ENCODE measurements at places on chromosomes 3 and 15.

- peak; percentile 62 for DNase-seq
Measured at GRCh38 chr3:51967384-51968169, at the start of gene PCBP4. PCBP4 (minus strand) TSS chr3:51967454; CDS start chr3:51961240, 6,214 bp downstream.

DNA sequence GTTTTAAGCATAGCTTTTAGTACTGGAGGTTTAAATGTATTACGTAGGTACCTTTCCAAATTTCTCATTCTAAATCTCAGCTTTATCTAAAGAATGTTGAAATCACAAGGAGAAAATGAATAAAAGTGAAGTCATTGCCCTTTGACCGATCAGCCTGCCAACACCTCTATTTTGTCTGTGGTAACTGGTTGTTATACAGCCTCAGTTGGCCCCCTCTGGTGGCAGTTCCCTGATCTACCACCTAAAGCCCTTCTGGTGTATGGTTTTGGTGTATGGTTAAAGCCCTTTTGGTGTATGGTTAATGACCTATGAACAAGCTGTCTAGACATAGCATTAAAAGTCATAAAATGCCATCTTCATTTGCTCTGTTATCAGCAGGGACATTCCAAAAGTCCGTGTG lies 378.2 kb upstream of the AZI2 start:
- DNase-seq: peak; percentile 24

GRCh38 chr3:190074817-190075216 lies 45.9 kb downstream of the P3H2 start:
- DNase-seq: no peak

DNA sequence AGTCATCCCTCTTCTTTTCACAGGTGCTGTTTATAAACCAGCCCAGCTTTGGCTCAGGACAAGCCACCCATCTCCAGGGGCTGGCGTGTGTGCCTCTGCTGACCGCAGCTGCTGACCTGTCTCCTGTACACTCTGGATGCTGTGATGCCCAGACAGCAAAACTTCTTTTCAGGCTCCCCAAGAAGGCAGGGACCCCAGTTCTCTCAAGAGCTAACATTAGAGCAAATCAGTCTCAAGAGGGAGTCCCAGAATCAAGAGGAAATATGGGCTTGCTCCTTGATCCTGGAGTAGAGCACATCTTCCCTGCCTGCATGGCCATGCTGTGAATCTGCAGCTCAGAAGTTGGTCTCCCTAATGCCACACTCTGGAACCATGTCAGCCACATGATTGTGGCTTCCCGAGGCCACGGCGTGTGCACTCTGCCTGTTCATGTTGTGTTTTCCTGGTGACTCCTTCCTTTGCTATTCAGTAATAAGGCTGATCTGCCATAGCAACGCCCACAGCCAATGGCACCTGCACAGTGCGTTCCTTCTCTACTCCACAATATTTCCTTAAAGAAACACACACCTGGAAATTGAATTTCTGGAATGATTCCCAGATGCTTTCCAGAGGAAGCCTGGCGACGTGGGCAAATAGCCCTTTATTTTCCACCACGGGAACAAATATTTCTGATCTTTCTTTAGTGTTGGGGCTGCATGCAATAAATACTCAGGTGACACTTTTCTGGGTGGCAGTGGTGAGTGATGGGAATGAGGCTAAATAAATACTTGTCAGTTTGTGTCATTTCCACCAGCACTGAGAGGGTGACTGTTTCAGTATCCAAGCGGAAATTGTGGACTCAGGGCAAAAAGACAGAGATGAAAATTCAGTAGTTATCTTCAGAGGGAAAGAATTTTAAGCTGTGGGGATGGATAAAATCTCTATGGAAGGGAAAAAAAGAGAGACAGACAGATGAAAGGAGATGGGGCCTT lies 21.9 kb upstream of the THSD4 start:
- no peak for DNase-seq

- DNase-seq: no peak
Measured at GRCh38 chr3:72242326-72242725, 457.4 kb upstream of the PROK2 start.

- no peak for DNase-seq
Measured at GRCh38 chr3:25084016-25084415, 344.0 kb upstream of the RARB start.

GRCh38 chr15:28191832-28192231 lies 92.7 kb upstream of the OCA2 start:
- DNase-seq: peak; percentile 68

GRCh38 chr3:40240921-40241320 lies 68.6 kb upstream of the EIF1B start:
- no peak for DNase-seq

- no peak for DNase-seq
Measured at GRCh38 chr3:10550705-10551104, 45.3 kb upstream of the ATP2B2 start.

GRCh38 chr3:146803745-146804144 lies 198.6 kb upstream of the PLSCR5 start:
- no peak for DNase-seq

DNA sequence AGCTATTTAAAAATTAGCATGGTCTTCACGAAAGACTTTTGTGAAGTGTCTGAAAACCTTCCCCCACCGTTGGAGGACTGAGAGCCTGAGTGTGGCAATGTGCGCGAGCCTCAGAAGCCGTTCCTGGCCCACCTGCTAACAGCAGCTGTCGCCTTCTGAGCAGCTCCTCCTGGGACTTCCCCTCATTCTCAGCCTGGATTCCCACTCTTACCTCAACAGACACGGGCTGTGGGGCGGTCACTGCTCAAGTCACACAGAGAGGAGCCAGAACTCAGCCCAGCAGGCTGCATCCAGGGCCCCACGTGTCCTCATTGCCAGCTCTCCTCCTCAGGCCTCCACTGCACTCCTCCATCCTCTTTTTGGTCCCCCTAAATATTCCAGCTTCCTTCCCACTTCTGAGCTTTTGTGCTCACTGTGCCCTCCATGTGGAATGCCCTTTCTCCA lies 7.8 kb downstream of the DNASE1L3 start:
- DNase-seq: no peak

GRCh38 chr3:51706788-51707731 lies at the start of gene GRM2:
GRM2 (plus strand) TSS chr3:51707068; CDS start chr3:51708984, 1,916 bp downstream.
- DNase-seq: peak; percentile 85

GRCh38 chr3:18703798-18704197 lies 278.7 kb upstream of the SATB1 start:
- no peak for DNase-seq

GRCh38 chr15:39517122-39517855 lies 63.6 kb upstream of the THBS1 start:
- no peak for DNase-seq

DNA sequence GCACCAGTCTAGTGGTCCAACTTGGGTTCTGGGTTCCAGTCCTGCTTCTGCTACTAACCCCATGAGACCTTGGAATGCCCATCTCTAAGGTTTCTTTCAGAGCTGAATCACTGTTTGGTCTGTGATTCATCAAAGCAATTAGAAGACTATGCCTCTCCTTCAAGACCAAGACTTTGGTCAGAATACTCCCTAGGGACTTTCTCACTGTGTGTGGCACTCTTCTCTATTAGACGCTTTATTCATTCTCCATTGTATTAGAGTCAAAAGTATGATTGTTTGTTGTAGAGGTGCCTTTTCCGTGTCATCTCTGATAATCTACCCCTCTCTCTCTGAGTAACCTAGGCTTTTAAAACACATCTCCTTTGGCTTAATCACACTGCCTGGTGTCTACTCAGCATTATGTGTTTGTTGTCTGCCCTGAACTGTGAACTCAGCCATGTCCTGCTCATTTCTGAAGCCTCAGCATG lies 90.5 kb downstream of the LPP start:
- no peak for DNase-seq

DNA sequence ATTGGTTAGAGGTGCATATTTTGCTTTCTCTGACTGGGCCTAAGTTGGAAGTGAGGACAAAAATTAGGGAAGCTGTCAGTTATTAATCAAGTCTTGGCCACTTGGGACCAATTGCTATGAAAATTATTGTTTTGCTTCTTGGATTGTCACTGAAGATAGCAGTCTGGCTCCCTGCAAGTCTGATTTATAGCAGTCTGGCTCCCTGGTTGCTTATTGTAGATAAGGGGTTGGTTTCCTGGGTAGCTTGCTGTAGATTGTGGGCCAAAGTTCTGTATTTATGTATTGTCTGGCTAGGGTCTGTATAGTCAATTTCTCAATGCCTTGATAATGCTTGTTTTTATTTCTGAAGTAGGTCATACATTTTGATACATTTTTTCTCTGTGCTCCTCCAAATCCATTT lies 13.3 kb upstream of the DRD3 start:
- DNase-seq: no peak

- no peak for DNase-seq
Measured at GRCh38 chr15:68608206-68608843, 29.5 kb downstream of the CORO2B start.

- DNase-seq: no peak
Measured at GRCh38 chr3:155292693-155293092, 790 bp downstream of the STRIT1 start.

DNA sequence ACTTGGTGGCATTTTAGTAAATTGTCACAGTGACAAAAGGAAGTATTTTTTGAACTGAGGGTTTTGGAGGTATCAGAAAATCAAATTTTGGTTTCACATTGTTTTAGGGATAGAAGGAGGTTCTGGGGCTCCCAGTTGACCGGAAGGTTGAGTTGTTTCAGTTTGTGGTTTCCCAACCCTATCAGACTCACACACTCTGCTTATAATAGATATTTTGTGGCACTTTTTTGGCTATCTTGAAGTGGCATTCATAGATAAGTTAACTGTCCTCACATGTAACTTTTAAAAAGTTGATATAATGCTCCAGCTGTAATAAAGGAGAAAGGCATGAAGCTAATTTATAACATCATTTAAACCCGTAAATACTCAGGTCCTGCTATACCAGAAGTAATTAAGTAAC lies 12.8 kb downstream of the ARMC8 start:
- DNase-seq: no peak

- DNase-seq: no peak
Measured at GRCh38 chr3:13852638-13853009, 27.2 kb downstream of the WNT7A start.

GRCh38 chr3:100370756-100371155 lies 30.1 kb downstream of the TOMM70 start:
- no peak for DNase-seq

DNA sequence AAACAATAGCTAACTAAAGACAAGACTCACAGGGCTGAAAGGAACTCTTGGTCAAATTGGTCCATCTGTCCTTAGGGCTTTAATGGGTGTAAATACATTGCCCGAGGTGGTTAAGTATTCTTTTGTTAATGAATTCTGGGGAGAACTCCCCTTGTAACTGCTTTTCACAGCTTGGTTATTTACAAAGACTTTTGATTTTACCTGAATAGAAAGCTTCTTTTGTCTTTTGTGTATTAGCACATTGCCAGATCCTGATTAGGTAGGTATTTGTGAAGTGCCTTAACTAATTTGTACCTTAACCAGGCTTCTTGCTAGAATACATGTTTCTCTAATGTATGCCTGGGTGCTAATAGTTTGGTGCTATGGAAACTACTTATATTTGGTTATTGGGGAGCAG lies 14.0 kb downstream of the CHD2 start:
- DNase-seq: no peak

GRCh38 chr3:135762188-135762856 lies 203.2 kb upstream of the PPP2R3A start:
- DNase-seq: no peak

GRCh38 chr3:108410531-108410984 lies 99.8 kb downstream of the MYH15 start:
- no peak for DNase-seq

- DNase-seq: no peak
Measured at GRCh38 chr15:41847206-41847605, 8.6 kb downstream of the PLA2G4B start.

Data from neural crest cell (in vitro differentiated cells).